ENCODE measurements at places on chromosomes 7 and 10. TPM values are rescaled to one million over a fixed set of nuclear protein-coding genes. Genes with fewer than 3 reads are reported as not detected.

DNA sequence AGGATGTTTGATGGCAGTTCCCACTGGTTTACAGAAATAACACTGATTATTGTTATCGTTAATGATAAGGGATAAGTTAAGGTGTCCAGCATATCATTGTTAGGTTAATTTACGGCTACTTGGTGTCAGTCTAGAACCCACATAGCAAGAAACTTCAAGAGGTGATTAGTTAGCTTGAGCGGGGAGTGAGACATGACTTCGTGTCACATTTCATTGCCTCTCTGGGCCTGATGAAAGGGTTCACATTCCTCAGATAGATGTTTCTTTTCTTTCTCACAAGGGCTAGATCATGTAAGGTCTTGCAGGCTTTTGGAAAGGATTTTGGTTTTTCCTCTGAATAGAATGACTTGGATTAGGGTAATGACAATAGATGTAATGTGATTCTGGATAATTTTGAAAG lies 26.7 kb downstream of the WAC start:
- no peak overlapping the region for H3K27ac ChIP-seq
- no peaks in the 10 kb centered on the region for H3K36me3 ChIP-seq
- H3K27me3 ChIP-seq: no peaks in the 10 kb centered on the region
- peaks cover 7% of the 10 kb centered on the region for H3K4me1 ChIP-seq
- H3K4me3 ChIP-seq: no peak overlapping the region

DNA sequence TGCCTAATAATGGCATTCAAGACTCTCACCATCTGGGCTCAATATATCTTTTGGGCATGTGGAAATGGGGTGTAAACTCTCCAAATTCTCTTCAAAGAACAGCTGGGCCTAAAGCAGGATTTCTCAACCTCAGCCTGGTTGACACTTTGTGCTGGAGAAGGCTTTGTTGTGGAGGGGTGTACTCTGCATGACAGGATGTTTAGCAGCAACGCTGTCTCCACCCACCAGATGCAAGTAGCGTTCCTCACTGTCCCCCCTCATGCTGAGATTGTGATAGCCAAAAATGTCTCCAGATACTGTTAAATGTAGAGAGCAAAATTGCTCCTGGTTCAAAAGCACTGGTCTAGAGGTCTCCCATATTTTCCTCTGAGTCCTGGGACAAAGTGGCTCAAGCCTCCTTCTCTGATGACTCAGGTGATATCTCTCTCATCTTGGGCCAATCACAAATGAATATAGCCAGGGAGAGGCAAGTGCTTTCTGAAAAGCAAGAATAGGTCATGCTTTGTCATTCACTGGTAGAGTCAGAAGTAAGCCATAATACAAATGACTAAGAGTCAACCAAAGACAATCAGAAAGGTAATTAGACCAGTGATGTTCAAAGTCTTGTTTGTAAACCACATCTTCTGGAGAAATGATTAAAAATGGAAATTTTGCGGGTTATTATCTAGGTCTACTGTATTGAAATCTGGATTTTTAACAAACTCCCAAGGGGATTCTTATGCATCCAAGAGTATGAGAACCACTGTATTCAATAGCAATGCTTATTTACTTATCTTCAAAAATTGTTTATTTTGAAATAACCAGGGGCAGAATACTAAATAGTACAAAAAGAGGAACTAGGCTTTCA lies 330.8 kb downstream of the PTEN start:
- no peaks in the 10 kb centered on the region for H3K36me3 ChIP-seq
- H3K27me3 ChIP-seq: no peaks in the 10 kb centered on the region
- H3K4me1 ChIP-seq: no peaks in the 10 kb centered on the region
- DNase-seq: peak; percentile 34

DNA sequence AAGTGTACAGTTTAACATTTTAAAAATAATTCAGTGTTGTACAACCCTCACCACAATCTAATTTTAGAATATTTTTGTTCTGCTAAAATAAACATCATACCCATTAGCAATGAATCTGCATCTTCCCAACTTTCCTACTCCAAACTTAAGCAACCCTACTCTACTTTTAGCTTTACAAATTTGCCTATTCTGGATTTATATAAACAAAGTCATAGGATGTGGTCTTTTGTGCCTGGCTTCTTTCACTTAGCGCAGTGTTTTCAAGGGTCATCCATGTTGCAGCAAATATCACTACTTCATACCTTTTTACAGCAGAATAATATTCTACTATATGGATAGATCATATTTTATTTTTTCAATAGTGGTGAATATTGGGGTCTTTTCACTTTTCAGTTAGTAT lies 18.9 kb downstream of the CALML3 start:
- peaks cover 18% of the 10 kb centered on the region for H3K4me1 ChIP-seq
- no peak overlapping the region for H3K4me3 ChIP-seq
- H3K27ac ChIP-seq: no peak overlapping the region
- no peaks in the 10 kb centered on the region for H3K36me3 ChIP-seq
- no peaks in the 10 kb centered on the region for H3K27me3 ChIP-seq
- DNase-seq: no peak

- no peak overlapping the region for H3K27ac ChIP-seq
- H3K27me3 ChIP-seq: no peaks in the 10 kb centered on the region
- H3K4me1 ChIP-seq: no peaks in the 10 kb centered on the region
These were observed 247.1 kb upstream of the FZD8 start for GRCh38 chr10:35889226-35889625.

DNA sequence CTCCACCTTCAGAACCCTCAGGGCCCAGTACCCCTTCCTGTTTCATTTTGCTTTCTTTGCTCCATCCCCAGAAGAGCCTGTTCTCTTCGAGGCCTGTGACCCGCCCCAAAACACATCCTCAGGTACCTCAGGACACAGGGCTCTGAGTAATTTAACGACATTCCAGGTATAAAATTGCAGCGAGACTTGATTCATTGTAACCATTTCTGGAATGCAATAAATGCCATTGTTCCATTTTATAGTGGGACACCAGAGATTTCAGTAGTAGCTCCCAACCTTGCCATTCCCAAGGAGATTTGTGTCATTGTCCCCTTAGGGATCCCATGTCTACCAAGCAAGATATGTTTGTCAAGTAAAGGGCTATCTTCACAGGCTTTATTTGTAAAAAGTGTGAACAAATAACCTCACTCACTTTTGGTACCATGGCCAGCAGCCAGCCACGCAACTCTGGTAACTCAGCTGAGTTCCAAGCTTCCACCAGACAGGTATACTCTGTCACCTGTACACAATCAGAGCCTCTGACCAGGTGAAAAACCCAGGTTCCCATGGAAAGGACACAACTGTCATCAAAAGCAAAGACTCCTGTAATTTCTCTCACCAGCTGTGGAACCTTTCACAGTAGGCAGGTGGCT lies 441.3 kb downstream of the PLXNA4 start:
- H3K36me3 ChIP-seq: no peaks in the 10 kb centered on the region
- no peaks in the 10 kb centered on the region for H3K27me3 ChIP-seq
- no peak for DNase-seq
- no peaks in the 10 kb centered on the region for H3K4me1 ChIP-seq
- no peak overlapping the region for H3K27ac ChIP-seq
- H3K4me3 ChIP-seq: no peak overlapping the region

DNA sequence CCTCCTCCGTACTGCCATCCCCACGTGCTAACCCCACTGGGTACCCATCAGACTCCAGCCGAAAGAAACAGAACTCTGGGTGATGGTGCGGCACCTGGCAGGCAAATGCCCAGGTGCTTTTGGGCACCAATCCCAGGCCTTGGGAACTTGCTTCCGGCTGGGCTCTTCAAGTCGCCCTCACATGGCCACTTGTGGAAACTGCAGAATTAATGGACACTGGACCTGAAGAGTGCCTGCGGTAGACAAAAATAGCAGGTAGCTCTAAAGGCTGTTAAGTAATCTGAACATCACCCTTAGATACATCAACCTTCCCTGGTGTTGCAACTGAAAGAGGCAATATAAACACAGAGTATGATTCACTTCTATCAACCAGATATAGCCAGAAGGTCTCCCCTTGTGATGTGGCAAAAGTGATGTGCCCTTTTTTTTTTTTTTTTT lies 644.4 kb downstream of the GRM8 start:
- no peak for DNase-seq
- H3K4me1 ChIP-seq: no peaks in the 10 kb centered on the region
- no peaks in the 10 kb centered on the region for H3K27me3 ChIP-seq
- no peak overlapping the region for H3K4me3 ChIP-seq
- no peak overlapping the region for H3K27ac ChIP-seq

DNA sequence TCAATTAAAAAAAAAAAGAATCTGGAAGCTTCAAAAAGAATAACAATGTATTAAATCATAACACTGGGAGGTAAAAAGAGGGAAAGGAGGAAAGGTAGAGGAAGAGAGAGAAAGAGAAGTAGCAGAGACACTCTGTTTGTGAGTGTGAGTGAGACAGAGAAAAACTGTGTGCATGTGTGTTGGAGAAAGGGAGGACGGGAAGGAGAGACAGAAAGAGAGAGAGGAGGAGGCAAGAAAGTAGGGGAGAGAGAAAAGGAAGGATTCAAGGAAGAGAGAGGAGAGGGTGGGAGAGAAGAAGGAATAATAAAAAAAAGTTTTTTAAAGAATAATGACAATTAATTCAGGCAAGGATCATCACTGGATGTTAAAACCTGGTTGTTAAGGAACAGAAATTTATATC lies 77.9 kb downstream of the RNLS start:
- H3K27ac ChIP-seq: no peak overlapping the region
- H3K4me3 ChIP-seq: no peak overlapping the region
- no peaks in the 10 kb centered on the region for H3K36me3 ChIP-seq

DNA sequence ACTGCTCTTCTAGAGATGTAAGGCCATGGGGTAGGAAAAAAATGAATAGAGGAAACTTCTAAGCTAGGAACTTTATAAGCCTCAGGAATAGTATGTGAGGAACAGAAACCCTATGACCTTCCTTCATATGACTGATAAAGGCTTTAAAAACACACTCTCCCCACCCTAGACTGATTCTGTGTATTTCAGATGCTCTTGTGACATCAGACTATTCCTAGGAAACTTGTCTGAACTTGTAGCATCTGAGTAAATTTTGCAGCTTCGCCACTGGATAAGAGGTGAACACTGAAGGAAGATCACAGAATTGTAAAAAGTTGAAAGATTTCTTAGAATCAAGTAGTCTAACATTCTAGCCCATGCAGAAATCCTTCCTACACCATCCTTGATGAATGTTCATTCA lies 31.0 kb upstream of the CBLL1 start:
- no peak for DNase-seq
- H3K4me1 ChIP-seq: no peaks in the 10 kb centered on the region
- no peaks in the 10 kb centered on the region for H3K27me3 ChIP-seq
- H3K36me3 ChIP-seq: no peaks in the 10 kb centered on the region

- no peak overlapping the region for H3K27ac ChIP-seq
- no peaks in the 10 kb centered on the region for H3K27me3 ChIP-seq
- H3K36me3 ChIP-seq: no peaks in the 10 kb centered on the region
- H3K4me1 ChIP-seq: no peaks in the 10 kb centered on the region
- H3K4me3 ChIP-seq: no peak overlapping the region
- no peak for DNase-seq
These were observed 67.1 kb downstream of the PRKAG2 start for GRCh38 chr7:151809864-151810170.

- peak; percentile 77 for DNase-seq
- no peak overlapping the region for H3K4me3 ChIP-seq
- H3K36me3 ChIP-seq: no peaks in the 10 kb centered on the region
- H3K4me1 ChIP-seq: no peaks in the 10 kb centered on the region
- peak overlapping the region; percentile 53 for H3K27ac ChIP-seq
- H3K27me3 ChIP-seq: no peaks in the 10 kb centered on the region
These were observed 26.3 kb downstream of the CRCP start for GRCh38 chr7:66140924-66141323.

GRCh38 chr10:118163217-118163616 lies 116.5 kb upstream of the RAB11FIP2 start:
- no peaks in the 10 kb centered on the region for H3K36me3 ChIP-seq
- H3K4me1 ChIP-seq: no peaks in the 10 kb centered on the region
- H3K27ac ChIP-seq: no peak overlapping the region
- H3K4me3 ChIP-seq: no peak overlapping the region
- no peak for DNase-seq

DNA sequence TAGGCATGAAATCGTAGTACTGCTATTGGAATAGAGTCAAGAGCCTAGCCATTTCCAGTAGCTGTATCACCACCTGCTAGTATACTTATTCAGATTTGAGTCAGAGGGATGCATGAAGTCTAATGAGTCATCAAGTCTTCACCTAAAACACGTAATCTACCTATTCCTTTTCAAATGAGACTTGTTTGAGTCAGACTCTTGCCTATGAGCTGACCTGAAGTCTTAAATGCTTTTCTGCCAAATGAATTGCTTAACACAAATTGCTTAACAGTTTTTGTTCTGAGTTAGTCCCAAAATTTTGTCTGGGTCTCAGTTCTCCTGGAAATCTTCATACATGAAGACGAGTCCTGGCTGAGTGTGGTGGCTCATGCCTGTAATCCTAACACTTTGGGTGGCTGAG lies 165.2 kb downstream of the GNAT3 start:
- no peaks in the 10 kb centered on the region for H3K4me1 ChIP-seq
- no peaks in the 10 kb centered on the region for H3K36me3 ChIP-seq
- no peaks in the 10 kb centered on the region for H3K27me3 ChIP-seq
- no peak overlapping the region for H3K27ac ChIP-seq

GRCh38 chr7:2796358-2797352 lies 47.5 kb downstream of the GNA12 start:
- H3K4me3 ChIP-seq: no peak overlapping the region
- peak; percentile 88 for DNase-seq
- peaks cover 4% of the 10 kb centered on the region for H3K4me1 ChIP-seq

DNA sequence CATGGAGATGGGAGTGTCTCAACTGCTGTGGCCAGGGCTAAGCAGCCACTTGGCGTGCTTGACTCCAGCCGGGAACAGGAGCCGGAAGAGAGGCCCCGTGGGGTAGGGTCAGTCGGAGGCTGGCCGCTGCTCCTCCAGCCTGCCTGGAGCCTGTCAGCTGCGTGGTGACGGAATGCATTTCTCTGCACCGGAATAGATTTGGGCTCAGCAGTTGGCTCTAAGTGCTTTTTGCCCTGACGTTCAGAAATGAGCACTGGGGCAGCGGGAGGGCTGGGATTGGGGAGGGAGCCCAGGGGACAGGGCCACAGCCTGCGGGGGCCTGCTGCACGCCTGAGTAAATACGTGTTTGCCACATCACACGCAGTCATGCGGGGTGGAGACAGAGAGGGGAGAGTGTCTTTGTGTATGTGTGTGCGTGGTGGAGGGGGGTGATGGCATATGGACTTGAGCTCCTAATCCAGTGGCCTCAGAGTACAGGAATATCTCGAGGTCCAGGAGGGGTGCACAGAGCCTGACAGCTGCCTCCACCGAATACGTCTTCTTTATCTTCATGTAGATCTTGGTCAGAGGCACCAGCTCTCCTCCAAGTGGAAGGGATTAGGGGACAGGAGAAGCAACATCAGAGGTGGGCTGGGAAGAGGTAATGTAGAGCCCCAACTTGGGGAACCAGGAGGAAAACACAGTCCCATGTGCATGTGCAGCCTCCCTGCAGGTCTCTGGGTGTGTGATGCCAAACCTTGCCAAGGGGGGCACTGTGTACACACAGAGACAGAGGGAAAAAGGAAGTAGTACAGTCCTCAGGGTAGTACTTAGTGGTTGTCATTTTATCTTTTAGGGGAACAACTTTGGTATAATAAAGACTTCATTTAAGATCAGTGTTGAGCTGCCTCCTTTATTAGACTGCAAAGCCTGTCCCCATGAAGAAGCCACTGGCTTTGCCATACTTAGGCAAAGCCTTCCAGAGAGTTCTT lies 151.4 kb downstream of the CDH23 start:
- DNase-seq: no peak
- no peak overlapping the region for H3K27ac ChIP-seq
- H3K4me1 ChIP-seq: no peaks in the 10 kb centered on the region
- H3K36me3 ChIP-seq: no peaks in the 10 kb centered on the region
- no peak overlapping the region for H3K4me3 ChIP-seq

- no peaks in the 10 kb centered on the region for H3K27me3 ChIP-seq
- no peak overlapping the region for H3K27ac ChIP-seq
- DNase-seq: no peak
- H3K4me3 ChIP-seq: no peak overlapping the region
- H3K4me1 ChIP-seq: no peaks in the 10 kb centered on the region
- no peaks in the 10 kb centered on the region for H3K36me3 ChIP-seq
These were observed 12.8 kb downstream of the CACNA2D1 start for GRCh38 chr7:82430500-82431465.

Gene CDC14C
- not detected for total RNA-seq

Gene RAB19
- not detected for total RNA-seq

Gene HOXA3
- 4.7 TPM for total RNA-seq
